ENCODE measurements at places on chromosomes 3 and 15. TPM values are rescaled to one million over a fixed set of nuclear protein-coding genes. Genes with fewer than 3 reads are reported as not detected.
A peak's percentile ranks its signal among the peaks of the same experiment; 100 is the strongest.

The ZNF502 gene
- 4.2 TPM for polyA plus RNA-seq

- H3K27me3 ChIP-seq = no peaks in the 10 kb centered on the region
- no peaks in the 10 kb centered on the region for H3K4me1 ChIP-seq
- no peak for DNase-seq
- no peak overlapping the region for H3K4me3 ChIP-seq
- no peak overlapping the region for H3K27ac ChIP-seq
- no peaks in the 10 kb centered on the region for H3K36me3 ChIP-seq
Measured at GRCh38 chr3:108861401-108861800, 38.8 kb downstream of the TRAT1 start.

The UCN2 gene
- 0.27 TPM for polyA plus RNA-seq

DNA sequence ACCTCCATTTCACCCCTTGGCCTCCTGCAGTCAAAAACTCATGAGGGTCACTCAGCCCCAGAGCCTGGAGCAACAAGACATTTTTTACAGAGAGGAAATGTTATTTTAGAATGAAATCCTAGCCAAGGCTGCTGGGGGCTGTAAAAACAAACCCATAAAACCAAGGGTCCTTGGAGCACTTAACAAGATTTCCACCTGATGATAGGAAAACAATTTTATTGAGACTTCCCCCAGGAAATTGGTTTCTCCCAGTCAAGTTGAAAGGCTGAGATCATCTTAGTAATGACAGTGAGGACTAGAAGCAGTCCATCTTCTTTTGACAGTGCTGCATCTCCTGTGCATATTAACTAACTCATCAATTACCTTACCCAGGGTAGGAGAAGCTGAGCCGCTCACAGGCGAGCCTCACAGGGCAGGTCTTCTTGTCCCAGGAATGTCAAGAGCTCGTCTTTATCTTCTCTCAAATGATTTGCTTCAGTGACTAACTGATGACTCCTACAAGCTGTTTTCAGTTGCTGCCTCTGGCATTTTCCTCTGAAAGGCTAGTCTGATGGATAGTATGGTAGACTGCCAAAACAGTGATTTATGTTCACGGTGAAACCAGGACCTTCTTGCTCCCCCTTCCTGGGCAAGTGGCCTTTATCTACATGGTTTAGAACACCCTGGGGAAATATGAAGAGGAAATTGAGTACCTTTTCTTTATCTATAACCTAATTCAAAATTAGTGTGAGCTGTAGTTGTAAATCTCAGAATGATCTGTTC lies 34.6 kb upstream of the AEN start:
- no peak overlapping the region for H3K27ac ChIP-seq
- H3K27me3 ChIP-seq = no peaks in the 10 kb centered on the region
- no peak for DNase-seq
- H3K36me3 ChIP-seq = no peaks in the 10 kb centered on the region
- H3K4me3 ChIP-seq = no peak overlapping the region

DNA sequence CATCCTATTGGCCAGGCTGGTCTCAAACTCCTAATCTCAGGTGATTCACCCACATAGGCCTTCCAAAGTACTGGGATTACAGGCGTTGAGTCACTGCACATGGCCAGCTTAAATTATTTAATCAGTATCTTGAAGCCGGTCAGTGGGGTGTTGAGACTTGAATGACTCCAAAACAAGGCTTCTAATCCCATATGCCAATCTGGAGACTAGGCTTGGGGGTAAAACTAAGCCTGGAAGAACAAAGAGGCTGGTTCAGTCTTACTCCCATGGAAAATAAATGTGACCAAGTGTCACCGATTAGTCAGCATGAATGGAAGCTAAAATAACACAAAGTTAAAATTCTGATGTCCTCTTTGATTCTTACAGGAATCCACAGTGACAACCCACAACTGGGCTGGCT lies 509.1 kb downstream of the FOXP1 start:
- H3K4me3 ChIP-seq = no peak overlapping the region
- peak overlapping the region; percentile 24 for H3K27ac ChIP-seq
- no peak for DNase-seq

- no peak for DNase-seq
- H3K36me3 ChIP-seq = no peaks in the 10 kb centered on the region
- H3K4me3 ChIP-seq = no peak overlapping the region
- H3K4me1 ChIP-seq = no peaks in the 10 kb centered on the region
Measured at GRCh38 chr3:165817160-165817709, 20.0 kb downstream of the BCHE start.

The ALPK3 gene
- polyA plus RNA-seq = 0.07 TPM

GRCh38 chr3:111593666-111594065 lies 1.5 kb downstream of the ZBED2 start:
- H3K4me3 ChIP-seq = no peak overlapping the region
- no peak overlapping the region for H3K27ac ChIP-seq
- no peaks in the 10 kb centered on the region for H3K36me3 ChIP-seq

DNA sequence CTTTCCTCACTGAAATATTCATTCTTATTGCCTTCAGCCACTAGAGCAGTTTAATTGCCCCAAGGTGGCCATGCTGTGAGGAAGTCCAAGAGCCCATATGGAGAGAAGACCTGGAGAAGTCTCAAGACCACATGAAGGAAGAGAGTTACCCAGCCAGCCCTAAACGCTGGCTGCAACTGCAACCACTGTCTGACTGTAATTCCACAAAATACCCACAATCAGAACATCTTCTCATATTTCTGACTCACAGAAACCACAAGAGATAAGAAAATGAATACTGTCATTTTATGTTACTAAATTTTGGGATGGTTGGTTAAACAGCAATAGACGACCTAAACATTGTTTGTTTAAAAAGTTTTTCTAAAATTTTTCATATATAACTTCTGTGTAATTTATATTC lies 14.7 kb upstream of the SST start:
- no peaks in the 10 kb centered on the region for H3K36me3 ChIP-seq
- no peaks in the 10 kb centered on the region for H3K27me3 ChIP-seq
- H3K4me3 ChIP-seq = no peak overlapping the region
- H3K4me1 ChIP-seq = no peaks in the 10 kb centered on the region
- no peak for DNase-seq

DNA sequence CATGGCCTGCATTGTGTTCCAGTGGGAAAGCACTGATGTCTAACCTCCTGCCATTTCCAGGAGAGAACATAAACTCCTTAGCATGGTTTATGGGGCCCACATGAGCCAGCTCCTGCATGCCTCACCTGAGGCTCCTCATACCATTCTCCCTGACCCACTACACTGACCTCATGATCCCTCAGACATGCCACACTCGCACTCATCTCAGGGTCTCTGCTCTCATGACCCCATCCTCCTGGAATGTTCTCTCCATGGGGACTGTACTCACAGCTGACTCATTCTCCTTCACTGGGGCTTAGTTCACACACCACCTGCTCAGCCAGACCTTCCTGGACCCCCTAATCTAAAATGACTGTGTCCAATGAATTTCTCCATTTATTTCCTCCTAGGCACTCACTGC lies 4.0 kb upstream of the LMCD1 start:
- DNase-seq = no peak
- H3K27ac ChIP-seq = no peak overlapping the region

DNA sequence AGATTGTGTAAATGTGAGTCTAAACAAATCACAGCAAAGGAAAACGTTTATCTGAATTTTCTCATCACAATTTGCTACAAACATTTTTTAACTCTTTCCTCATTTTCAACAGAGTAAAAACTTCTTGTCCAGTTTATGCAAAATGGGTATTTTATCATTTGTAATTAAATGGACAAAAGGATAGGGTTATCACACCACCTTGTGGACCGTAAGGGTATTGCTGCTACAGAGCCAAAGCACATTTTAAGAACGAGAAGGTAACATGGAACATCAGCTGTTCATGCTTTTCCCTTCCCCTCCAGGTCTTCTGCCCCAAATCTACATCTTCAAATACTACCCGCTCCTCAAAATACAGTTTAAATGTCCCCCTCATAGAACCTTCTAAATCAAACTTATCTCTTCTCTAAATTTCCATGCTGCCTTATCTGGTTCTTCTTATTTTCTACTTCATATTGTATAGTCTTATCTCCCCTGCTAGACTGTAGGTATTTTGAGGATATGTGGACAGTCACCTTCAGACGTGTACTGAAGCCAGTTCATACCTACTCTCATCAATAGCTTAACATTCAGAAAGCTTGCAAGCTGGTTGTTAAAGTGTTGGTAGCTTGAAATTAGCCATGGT lies 12.8 kb upstream of the SETMAR start:
- no peak overlapping the region for H3K4me3 ChIP-seq
- no peaks in the 10 kb centered on the region for H3K4me1 ChIP-seq
- H3K27ac ChIP-seq = no peak overlapping the region
- H3K27me3 ChIP-seq = no peaks in the 10 kb centered on the region
- DNase-seq = peak; percentile 23
